ENCODE measurements at places on chromosomes 3 and 15. TPM values are rescaled to one million over a fixed set of nuclear protein-coding genes. Genes with fewer than 3 reads are reported as not detected.
A peak's percentile ranks its signal among the peaks of the same experiment; 100 is the strongest.

DNA sequence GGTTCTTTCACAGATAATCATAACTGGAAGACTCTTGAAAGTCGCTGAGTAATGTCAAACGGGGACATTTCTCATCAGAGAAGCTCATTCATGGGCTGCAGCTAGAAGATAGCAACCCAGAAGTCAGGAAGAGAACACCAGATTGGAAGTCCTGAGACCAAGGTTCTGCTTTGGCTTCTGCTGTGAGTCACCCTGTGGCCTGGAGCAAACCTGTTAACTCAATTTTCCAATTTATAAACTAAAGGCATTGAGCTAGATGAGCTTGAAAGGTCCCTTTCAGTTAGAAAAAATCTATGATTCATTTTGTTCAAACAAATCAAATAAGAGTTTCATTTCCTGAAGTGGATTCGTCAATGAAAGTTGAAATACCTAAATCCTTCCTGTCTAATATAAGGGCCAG lies 402.2 kb downstream of the EPHB1 start:
- DNase-seq = no peak
- no peaks in the 10 kb centered on the region for H3K27me3 ChIP-seq
- H3K4me1 ChIP-seq = no peaks in the 10 kb centered on the region
- no peaks in the 10 kb centered on the region for H3K36me3 ChIP-seq
- no peak overlapping the region for H3K4me3 ChIP-seq

- H3K4me3 ChIP-seq = no peak overlapping the region
- DNase-seq = no peak
- no peaks in the 10 kb centered on the region for H3K36me3 ChIP-seq
- no peaks in the 10 kb centered on the region for H3K27me3 ChIP-seq
Observed at GRCh38 chr3:107201146-107201545, 176.1 kb upstream of the CCDC54 start.

GRCh38 chr3:107217172-107217571 lies 160.1 kb upstream of the CCDC54 start:
- H3K27me3 ChIP-seq = no peaks in the 10 kb centered on the region
- peak; percentile 6 for DNase-seq
- no peak overlapping the region for H3K4me3 ChIP-seq
- H3K4me1 ChIP-seq = peaks cover 9% of the 10 kb centered on the region
- no peaks in the 10 kb centered on the region for H3K36me3 ChIP-seq

GRCh38 chr3:183249006-183249718 lies 3.9 kb upstream of the B3GNT5 start:
- H3K27ac ChIP-seq = no peak overlapping the region
- DNase-seq = no peak
- H3K4me3 ChIP-seq = no peak overlapping the region
- H3K36me3 ChIP-seq = no peaks in the 10 kb centered on the region
- peaks cover 4% of the 10 kb centered on the region for H3K4me1 ChIP-seq

- no peak for DNase-seq
- peaks cover 18% of the 10 kb centered on the region for H3K4me1 ChIP-seq
Observed at GRCh38 chr3:33128706-33129105, 14.9 kb downstream of the CRTAP start.

Gene LXN
- not detected for total RNA-seq

Gene CHRFAM7A
- not detected for total RNA-seq

Gene PODXL2
- 39.1 TPM for total RNA-seq

Gene EXD1
- total RNA-seq = not detected

All from Caco-2 (cell line).